Gastrocnemius medialis (tissue), 4 donors: ENCODE measurements at places on chromosomes 6 and 20. TPM values are rescaled to one million over a fixed set of nuclear protein-coding genes. Genes with fewer than 3 reads are reported as not detected.

SPEF1 gene
- not detected for total RNA-seq

POM121L2 gene
- not detected for total RNA-seq

ERVFRD-1 gene
- not detected for total RNA-seq

CRNKL1 gene
- total RNA-seq: 44.9 TPM

PRSS16 gene
- total RNA-seq: not detected

F13A1 gene
- total RNA-seq: 19.9 TPM

KHDRBS2 gene
- not detected for total RNA-seq

CDK5RAP1 gene
- total RNA-seq: 27.6 TPM

BTN1A1 gene
- total RNA-seq: not detected

DPM1 gene
- total RNA-seq: 70.1 TPM

CHMP4B gene
- 57.4 TPM for total RNA-seq

MUC21 gene
- total RNA-seq: not detected

IL17F gene
- total RNA-seq: not detected

SLC2A10 gene
- total RNA-seq: 2.5 TPM
